Stimulated activated CD8-positive, alpha-beta memory T cell treated with anti-CD3 and anti-CD28 coated beads, Interleukin-2, amount 100 ng/mL, for 1 hour (primary cell): ENCODE measurements at places on chromosomes 7 and 10.

GRCh38 chr7:73573276-73573675, 5.1 kb downstream of the TBL2 start:
- DNase-seq: no peak

DNA sequence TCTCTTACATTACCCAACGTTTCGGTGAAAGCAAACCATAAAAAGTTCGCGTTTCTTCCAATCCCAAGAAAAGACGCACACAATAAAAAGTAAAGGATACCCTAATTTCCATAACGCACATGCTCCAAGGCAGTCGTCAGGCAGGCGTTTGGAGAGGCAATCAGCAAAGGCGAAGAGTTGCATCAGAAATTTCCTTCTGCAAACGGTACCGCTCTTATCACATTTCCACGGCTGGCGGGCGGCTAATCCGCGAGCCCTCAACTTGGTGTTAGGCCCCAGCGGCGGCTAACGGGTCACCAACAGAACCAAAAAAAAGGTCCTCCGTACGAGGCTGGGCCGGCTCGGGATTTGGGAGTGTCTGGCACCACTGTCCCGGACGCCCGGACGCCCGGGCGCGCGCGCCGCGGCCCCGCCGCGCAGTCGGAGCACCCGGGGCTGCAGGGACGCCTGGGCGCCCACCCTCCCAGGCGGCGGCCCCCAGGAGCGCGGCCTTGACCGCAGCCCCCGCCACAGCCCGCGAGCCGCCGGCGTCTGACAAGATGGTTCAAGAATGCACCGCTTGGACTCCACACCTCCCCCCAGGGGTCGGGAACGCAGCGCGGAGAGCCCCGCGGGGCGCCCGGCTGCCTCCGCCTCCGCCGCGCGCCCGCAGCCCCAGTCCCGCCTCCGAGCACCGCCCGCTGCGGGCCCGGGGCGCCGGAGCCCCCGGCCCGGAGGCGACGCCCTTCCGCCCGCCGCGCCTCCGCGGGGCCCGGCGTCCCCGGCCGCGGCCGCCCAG, 9.8 kb upstream of the GRB10 start:
- DNase-seq: no peak

DNA sequence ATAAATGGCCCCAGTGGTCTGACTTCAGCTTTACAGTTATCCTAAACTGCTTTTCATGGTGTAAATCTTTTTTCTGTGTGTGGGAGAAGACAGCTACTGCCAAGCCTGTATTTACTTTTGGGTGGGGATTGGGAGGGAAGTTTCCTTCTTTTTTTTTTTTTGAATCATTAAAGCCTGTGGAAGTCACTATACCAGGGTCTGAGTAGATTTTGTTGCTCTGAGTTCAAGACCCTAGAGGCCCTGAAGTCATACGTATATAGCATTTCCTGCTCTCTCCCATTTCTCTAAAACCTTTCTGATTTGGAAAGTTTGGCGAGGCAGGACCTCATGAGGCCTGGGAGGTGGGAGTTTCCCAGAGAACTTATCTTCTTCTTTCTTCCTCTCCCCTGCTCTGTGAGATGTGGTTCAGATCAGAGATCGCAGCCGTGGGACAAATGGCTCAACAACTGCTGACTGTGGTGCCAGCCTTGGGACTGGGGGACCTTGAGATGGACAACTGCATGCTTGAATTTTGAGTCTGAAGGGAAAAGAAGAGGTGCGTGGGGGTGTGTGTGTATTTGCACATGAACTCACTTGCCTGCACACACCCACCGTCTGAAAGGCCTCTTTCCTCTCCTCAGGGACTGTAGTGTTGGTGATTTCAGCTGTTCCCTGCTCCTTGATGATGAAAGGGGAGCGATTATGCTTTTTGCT, 18.1 kb downstream of the LRMDA start:
- DNase-seq: no peak

GRCh38 chr10:1643908-1644179, 93.5 kb downstream of the ADARB2 start:
- DNase-seq: no peak

DNA sequence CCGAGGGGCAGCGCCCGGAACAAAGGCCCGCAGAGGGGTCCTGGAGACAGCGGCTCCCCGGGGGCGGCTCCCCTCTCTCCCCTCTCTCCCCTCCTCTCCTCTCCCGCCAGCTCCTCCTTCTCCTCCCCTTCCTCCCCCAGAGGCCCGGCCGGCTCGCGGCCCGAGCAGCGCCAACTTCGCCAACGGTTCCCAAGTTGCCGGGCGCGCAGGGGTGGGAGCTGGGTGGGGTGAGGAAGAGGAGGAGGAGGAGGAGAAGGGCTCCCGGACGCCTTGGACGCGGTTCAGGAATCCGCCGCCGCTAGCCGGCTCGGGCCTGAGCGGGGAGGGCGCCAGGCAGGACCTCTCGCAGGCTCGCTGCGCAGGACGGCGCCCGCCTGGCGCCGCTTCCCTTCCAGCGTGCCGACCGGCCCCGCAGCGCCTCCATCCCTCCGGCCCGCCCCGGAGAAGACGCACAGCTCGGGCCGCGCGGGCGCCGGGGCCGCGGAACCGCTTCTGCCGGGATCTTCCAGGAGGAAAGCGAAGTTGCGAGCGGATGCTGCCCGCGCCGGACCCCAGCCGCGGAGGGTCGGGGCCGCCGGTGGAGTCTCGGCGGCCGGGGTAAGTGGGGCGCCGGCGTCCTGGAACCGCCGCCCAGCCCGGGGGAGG, at the start of gene CHST3:
Gene CHST3 (plus strand): TSS at position 298 of the 645 bp plus-strand sequence. CDS start 41,448 bp downstream, outside the sequence.
- DNase-seq: no peak

GRCh38 chr7:137967143-137968018, 34.5 kb downstream of the CREB3L2 start:
- DNase-seq: no peak

GRCh38 chr10:96548589-96548988, 34.9 kb upstream of the TLL2 start:
- no peak for DNase-seq

DNA sequence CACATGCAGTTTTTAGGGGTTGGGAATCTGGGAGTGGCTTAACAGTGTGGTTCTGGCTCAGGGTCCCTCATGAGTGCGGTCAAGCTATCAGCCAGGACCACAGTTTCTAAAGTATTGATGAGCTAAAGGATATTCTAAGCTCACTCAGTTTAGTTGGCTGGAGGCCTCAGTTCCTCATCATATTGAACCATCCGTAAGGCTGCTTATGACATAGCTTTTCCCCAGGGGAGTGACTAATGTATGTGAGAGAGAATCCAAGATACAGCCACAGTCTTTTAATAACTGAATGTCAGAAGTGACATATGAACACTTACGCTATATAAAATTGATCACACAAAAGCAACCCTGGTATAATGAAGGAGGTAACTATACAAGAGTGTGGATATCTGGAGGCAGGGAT, 245.3 kb downstream of the POLR1F start:
- DNase-seq: no peak

DNA sequence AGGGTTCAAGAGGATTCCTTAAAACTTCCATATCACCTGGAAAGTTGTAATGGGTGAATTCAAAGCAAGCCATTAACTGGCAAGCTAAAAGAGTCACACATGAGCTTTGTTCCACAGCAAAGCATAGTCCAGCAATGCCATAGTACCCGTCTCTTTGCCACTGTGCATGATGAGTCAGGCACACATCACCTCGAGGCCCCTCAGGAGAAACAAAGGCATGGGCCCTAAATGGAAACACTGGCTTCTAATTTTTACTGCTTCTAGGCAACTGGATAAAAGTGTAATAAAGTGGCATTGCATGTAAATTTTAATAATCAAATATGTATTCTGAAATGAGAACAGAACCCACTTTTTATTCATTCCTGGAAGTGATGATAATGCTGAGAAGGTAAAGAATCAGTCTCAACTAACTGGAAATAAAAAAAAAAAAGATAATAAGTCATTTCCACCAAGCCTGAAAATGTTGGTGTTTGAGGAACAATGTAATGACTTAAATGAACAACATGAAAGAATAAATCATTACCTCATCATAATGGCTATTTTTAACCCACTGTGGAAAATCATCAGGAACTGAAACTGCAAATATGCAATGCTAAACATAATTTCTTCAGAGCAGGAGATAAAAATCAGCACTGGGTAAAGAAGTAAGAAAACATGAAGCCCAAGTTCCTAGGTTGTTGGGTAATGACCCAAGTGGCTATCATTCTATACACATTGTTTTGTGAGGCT, 104.9 kb downstream of the CDK6 start:
- DNase-seq: no peak

DNA sequence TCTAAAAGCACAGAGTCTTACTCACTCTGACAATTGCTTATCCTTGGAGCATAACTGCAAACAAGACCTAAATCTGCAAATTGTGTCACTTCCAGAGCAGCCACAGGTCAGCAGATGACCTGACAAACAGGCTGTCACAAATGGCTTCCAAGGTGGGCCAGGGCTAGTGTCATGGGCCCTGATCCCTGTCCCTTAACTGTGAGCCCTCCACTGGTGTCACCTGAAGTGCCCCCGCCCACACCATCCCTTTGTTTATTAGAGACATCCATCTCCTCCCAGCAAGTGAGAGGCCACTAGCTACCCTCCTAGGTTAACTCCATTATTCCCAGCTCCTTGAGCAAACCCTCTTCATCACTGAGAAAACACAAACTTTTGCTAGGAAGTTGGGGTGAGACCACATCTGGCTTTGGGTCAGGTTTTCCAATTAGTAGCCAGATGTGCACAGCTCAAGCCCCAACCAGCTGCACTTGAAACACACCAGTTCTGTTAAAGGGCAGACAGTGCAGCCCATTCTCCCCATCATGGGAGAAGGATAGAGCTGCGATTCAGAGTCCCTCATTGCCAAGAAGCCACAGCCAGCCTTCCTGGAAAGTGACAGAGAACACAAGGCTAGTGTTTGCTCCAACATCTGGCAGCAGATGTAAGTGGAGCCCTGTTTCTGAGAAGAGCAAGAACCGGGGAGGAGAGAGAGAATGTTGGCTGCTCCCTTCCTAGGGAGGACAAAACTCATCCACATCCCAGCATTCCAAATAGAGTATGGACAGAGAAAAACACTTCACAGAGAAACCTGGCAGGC, 75.7 kb upstream of the NANOS1 start:
- no peak for DNase-seq

DNA sequence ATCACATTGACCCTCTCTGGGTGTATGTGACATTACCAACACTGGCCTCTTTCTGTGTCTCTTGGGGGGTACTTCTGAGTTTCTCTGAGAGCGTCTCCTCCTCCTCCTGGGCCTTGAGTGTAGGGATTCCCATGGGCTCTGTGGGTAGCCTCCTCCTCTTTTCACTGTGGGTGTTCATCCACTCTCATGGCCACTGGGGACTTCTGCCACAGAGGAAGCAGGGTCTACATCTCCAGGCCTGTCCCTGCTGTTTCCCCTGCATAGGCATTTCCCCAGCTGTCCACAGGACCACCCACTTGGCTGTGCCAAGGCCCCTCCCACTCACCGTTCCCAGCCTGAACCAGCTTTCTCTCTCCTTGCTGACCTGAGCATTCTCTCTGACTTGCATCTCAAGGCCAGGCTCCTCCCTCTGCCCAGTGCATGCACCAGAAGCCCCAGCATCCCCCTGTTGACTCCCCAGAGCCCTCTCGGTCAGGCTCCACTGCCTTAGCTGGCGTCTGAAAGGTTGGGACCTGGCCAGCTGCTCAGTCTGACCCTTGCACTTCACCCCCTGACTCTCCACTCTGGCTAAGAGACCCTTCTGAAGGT, 487.6 kb downstream of the GLRX3 start:
- no peak for DNase-seq

DNA sequence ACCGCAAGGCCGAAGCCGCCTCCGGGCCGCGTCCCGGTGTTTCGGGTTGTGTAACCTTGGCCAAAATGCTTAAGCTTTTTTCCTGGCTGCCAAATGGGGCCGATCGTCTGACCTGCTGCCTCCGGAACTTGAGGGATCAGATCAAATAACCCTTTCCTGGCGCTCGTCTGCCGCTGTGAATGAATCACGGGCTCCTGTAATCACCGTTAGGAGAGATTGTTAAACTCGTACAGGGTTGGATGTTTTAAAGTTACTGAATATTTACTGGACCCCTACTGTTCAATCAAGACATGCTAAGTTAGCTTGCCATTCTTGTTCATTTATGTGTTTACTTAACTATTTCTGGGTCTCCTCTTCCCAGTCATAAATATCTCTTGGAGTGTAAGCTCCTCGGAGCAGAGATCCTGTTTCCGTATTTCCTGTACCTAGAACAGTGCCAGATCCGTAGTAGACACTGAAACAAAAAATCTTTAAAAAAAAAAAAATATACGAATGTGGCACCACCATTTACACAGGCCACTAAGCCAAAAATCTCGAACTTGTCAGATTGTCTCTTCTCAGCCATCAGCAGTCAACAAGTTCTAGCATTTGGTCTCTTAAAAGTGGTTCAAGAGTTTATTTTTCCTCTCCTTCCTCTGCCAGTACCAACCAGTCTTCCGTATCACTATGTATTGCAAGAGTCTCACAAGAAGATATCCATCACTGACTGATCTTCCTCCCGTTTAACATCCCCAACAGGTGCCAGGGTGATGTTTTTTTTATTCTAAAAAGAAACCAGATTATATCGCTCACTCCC, 650 bp upstream of the TM9SF3 start:
- DNase-seq: peak; percentile 40

DNA sequence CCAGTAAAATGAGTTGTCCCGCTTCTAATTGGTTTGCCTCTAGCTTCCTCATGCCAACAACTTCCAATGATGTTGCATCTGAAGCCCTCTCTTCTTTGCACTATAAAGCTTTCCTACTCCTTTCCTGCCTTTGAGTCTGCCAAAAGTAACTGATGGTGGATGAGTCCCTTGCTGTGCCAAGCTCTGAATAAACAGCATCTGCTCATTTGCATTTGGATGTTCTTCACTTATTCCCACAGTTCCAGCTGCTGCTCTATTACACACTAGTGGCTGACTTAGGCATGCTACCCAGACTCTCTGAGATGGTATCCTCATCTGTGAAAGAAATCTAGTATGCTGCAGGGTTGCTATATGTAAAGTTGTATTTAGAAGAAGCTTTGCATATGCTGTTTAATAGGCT, 24.9 kb downstream of the SFR1 start:
- no peak for DNase-seq

DNA sequence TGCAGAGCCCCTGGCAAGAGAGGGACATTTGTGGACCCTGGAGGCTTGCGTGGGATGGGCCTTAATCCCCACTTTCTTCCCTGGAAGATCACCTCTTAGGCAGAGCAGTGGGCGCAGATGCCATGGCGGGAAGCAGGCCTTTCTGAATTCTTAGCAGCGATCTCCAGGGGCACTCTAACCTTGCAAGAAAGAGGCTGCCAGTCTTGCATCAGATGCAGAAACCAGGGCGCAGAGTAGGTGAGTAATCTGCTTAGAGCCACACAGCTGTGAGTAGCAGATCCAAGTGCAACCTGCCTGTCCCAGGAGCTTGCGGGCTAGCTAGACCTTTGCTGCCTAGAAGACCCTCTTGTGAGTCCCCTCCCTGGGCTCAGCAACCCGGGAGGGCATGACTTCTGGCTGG, 40.0 kb downstream of the KCTD7 start:
- DNase-seq: no peak

- DNase-seq: no peak
These were observed 138.7 kb downstream of the GNAI1 start for GRCh38 chr7:80273327-80273726.

- DNase-seq: no peak
These were observed 208.6 kb upstream of the CCDC6 start for GRCh38 chr10:60114765-60115586.

- DNase-seq: no peak
These were observed 13.9 kb downstream of the CROT start for GRCh38 chr7:87359366-87359765.
